ENCODE measurements at places on chromosomes 12 and 14. TPM values are rescaled to one million over a fixed set of nuclear protein-coding genes. Genes with fewer than 3 reads are reported as not detected.

The TCL1A gene
- total RNA-seq: not detected

The KRT84 gene
- not detected for total RNA-seq

The ZC3H10 gene
- total RNA-seq: 6.1 TPM

The SIX4 gene
- total RNA-seq: 7.5 TPM

The SLC38A4 gene
- total RNA-seq: not detected

The DPPA3 gene
- total RNA-seq: not detected

The ATXN3 gene
- total RNA-seq: 43.9 TPM

The CLEC2A gene
- not detected for total RNA-seq

The SLC8B1 gene
- 6.1 TPM for total RNA-seq

The MYF5 gene
- not detected for total RNA-seq

The MYH7 gene
- total RNA-seq: not detected

Data from A375 (cell line).